ENCODE measurements at places on chromosomes 2 and 18. TPM values are rescaled to one million over a fixed set of nuclear protein-coding genes. Genes with fewer than 3 reads are reported as not detected.

DNA sequence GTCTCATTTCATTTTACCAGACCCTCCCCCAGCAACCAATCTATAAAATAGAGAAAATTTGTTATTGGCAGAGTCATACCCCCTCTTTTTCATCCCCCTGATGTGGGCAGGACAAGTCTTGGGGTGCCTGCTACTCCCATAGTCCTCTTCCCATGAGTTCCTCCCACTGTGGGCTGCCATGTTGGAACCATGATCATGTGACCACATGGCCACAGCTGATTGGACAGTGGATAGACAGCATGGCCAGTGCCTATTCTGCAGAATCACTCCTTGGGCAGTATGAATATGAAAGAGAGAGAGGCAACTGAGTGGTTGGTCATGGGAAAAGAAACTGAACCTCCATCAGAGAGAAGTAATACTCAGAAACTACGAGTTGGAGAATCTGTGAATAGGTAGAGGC lies 84.9 kb downstream of the PDCL3 start:
- H3K27me3 ChIP-seq = no peaks in the 10 kb centered on the region
- no peaks in the 10 kb centered on the region for H3K36me3 ChIP-seq
- H3K4me1 ChIP-seq = no peaks in the 10 kb centered on the region
- no peak for DNase-seq
- H3K27ac ChIP-seq = no peak overlapping the region
- H3K4me3 ChIP-seq = no peak overlapping the region

GRCh38 chr2:148978706-148979105 lies 59.8 kb upstream of the LYPD6B start:
- no peak overlapping the region for H3K27ac ChIP-seq
- H3K4me1 ChIP-seq = peaks cover 13% of the 10 kb centered on the region
- H3K4me3 ChIP-seq = no peak overlapping the region
- H3K27me3 ChIP-seq = no peaks in the 10 kb centered on the region
- no peak for DNase-seq

GRCh38 chr2:151761687-151762086 lies 27.4 kb upstream of the NEB start:
- no peak overlapping the region for H3K4me3 ChIP-seq
- H3K27me3 ChIP-seq = no peaks in the 10 kb centered on the region
- no peak for DNase-seq
- H3K36me3 ChIP-seq = no peaks in the 10 kb centered on the region
- H3K27ac ChIP-seq = no peak overlapping the region
- H3K4me1 ChIP-seq = no peaks in the 10 kb centered on the region

GRCh38 chr2:105454801-105455485 lies 56.1 kb upstream of the FHL2 start:
- peaks cover 18% of the 10 kb centered on the region for H3K4me1 ChIP-seq
- peak; percentile 61 for DNase-seq
- H3K4me3 ChIP-seq = no peak overlapping the region
- peak overlapping the region; percentile 89 for H3K27ac ChIP-seq

- no peak overlapping the region for H3K4me3 ChIP-seq
- no peak for DNase-seq
- H3K4me1 ChIP-seq = peaks cover 9% of the 10 kb centered on the region
These were observed 31.5 kb downstream of the RTP5 start for GRCh38 chr2:241901018-241901380.

DNA sequence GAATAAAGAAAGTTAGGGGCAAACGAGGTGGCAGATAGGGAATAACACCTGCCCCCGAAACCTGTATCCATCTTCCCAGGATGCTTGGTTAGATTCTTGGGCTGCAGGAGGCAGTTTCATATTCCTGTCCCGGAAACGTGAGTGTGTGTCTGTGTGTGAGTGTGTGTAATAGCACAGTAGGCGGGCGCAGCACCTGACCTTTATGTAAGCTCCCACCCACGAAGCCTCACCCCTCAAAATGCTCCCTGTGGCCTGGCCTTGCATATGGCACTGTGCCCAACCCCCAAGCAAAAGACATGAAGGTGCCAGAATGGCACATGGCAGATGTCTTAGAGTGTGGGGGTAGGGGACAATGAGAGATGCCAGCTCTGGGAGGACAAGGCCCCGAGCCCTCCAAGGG lies 48.9 kb downstream of the EFR3B start:
- no peak overlapping the region for H3K4me3 ChIP-seq
- no peaks in the 10 kb centered on the region for H3K27me3 ChIP-seq
- no peak for DNase-seq
- no peak overlapping the region for H3K27ac ChIP-seq
- no peaks in the 10 kb centered on the region for H3K36me3 ChIP-seq
- no peaks in the 10 kb centered on the region for H3K4me1 ChIP-seq

DNA sequence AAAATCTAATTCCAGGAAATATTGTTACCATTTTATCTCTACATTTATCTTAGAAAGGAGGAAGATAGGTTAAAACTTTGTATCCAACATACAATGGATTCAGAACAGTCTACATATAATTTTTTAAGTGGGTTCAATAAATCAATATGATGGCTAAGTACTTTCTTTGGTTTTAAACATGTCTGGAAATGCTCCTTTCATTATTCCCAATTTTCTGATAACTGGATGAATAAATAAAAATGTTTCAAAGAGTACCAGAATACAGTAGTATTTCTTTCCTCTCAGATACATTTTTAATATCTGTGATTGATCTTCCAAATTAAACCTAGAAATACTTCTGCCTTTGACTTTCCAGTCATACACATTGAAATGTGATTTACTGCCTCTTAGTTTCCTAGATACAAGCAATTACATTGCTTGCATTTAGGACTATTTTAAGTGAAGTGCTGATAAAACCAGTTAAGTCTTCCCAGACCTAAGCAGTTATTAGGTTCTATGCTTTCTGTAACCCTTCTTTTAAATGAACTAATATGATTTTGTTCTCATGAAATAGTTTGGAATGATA lies 283.5 kb downstream of the CCDC178 start:
- no peaks in the 10 kb centered on the region for H3K4me1 ChIP-seq
- H3K27me3 ChIP-seq = no peaks in the 10 kb centered on the region
- H3K36me3 ChIP-seq = no peaks in the 10 kb centered on the region
- no peak overlapping the region for H3K4me3 ChIP-seq
- no peak overlapping the region for H3K27ac ChIP-seq

- H3K27me3 ChIP-seq = no peaks in the 10 kb centered on the region
- no peak for DNase-seq
- no peak overlapping the region for H3K27ac ChIP-seq
These were observed 81.8 kb downstream of the PTPN4 start for GRCh38 chr2:119841550-119841949.

- H3K4me3 ChIP-seq = no peak overlapping the region
- H3K4me1 ChIP-seq = no peaks in the 10 kb centered on the region
- H3K36me3 ChIP-seq = no peaks in the 10 kb centered on the region
- no peaks in the 10 kb centered on the region for H3K27me3 ChIP-seq
These were observed 154.4 kb upstream of the SERTAD2 start for GRCh38 chr2:64808092-64808491.

DNA sequence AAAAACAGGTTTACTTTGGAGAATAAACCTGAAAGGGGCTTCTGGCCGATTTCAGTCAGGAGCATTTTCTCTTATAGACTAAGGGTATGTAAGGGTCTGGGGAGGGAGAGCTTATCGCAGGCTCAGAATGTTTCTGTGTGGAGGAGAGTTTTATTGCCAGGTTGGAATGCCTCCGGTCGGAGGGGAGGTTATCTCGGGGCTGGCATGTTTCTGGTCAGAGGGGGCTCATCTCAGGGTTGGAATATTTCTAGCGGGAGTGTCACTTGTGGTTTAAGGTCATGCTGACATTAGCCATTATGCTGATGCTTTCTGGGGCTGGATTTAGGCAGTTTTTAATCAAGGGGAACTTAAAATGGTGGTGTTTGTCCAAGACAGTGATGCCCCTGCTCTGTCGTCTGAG lies 333.6 kb downstream of the METTL4 start:
- no peak for DNase-seq
- no peaks in the 10 kb centered on the region for H3K27me3 ChIP-seq
- no peak overlapping the region for H3K27ac ChIP-seq
- H3K36me3 ChIP-seq = no peaks in the 10 kb centered on the region
- peaks cover 21% of the 10 kb centered on the region for H3K4me1 ChIP-seq
- no peak overlapping the region for H3K4me3 ChIP-seq

DNA sequence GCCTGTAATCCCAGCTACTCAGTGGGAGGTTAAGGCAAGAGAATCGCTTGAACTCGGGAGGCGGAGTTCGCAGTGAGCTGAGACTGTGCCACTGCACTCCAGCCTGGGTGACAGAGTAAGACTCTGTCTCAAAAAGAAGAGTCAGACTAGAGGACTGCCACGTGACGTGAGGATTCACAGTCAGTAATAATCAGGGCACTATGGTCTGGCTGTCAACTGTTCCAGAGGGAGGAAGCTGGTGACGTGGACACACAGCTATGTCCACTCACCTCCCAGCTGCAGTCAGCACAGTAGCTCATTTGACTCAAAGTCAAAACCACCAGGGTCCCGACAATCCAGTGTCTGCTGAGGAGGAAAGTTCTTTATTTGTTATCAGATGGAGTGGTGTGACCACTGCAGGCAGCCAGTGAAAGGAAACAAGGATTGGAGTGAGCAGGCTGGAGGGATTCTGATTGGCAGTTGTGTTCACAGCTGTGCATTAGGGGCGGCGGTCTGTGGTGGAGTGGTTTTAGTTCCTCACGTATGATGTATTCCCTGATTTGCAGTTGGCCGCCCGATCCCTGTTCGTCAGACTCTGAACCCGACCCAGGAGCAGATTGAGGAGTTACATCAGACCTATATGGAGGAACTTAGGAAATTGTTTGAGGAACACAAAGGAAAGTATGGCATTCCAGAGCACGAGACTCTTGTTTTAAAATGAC lies 37.9 kb downstream of the MOGAT1 start:
- no peak overlapping the region for H3K4me3 ChIP-seq
- DNase-seq = peak; percentile 71
- H3K36me3 ChIP-seq = no peaks in the 10 kb centered on the region
- no peaks in the 10 kb centered on the region for H3K27me3 ChIP-seq

GRCh38 chr18:27120246-27120645 lies 64.9 kb downstream of the CHST9 start:
- no peaks in the 10 kb centered on the region for H3K4me1 ChIP-seq
- DNase-seq = no peak
- no peaks in the 10 kb centered on the region for H3K36me3 ChIP-seq
- no peak overlapping the region for H3K27ac ChIP-seq
- H3K27me3 ChIP-seq = no peaks in the 10 kb centered on the region

- peak overlapping the region; percentile 87 for H3K27ac ChIP-seq
- peak; percentile 66 for DNase-seq
- H3K4me3 ChIP-seq = no peak overlapping the region
- H3K27me3 ChIP-seq = no peaks in the 10 kb centered on the region
- H3K4me1 ChIP-seq = peaks cover 4% of the 10 kb centered on the region
- H3K36me3 ChIP-seq = no peaks in the 10 kb centered on the region
These were observed 18.7 kb downstream of the ORC2 start for GRCh38 chr2:200944467-200945394.

- no peaks in the 10 kb centered on the region for H3K36me3 ChIP-seq
- no peaks in the 10 kb centered on the region for H3K4me1 ChIP-seq
- H3K27me3 ChIP-seq = no peaks in the 10 kb centered on the region
- no peak overlapping the region for H3K4me3 ChIP-seq
- peak overlapping the region; percentile 82 for H3K27ac ChIP-seq
- DNase-seq = peak; percentile 81
These were observed 70.9 kb upstream of the ST6GAL2 start for GRCh38 chr2:106956879-106957278.

DNA sequence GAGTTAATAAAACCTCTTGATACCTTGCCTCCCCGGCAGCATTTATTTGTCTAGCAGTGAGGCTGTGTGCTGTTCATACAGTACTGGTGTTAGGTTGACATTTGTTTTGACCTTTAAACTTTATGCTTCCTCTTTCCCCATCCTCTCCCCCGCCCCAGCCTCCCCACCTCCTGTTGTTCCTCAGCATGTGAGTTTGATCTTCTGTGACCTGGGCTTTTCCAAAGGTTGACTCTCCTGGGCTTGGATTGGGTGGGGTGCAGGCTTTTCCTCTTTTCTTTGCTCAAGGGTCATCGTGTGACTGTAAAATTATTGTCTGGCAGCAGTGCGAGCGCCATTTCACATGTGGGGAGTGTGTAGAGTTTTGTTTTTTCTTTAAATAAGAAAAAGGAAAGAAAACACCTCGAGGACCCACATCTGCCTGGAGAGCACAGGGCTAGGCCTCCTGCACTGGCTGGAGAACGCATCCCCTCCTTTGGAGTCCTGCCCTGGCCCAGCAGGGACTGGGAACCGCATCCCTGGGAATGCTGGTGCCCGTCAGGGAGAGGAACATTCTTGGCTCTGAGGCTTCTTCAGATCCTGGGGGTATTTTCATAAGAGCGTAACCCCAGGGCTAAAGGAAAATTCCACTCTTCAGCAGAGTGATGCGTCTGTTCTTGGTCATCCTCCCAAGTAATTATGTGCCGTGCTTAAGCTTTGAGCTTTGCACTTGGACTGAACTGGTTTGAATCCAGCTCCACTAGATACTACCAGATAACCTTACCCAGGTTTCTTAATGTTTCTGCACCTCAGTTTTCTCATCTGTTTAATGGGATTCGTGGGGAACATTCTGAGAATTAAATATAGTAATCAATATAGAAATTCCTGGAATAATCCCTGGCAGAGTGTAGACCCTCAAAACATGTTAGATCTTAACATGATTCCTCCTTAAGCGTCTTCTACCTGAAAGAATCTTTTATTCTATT lies 91.5 kb downstream of the SETBP1 start:
- no peaks in the 10 kb centered on the region for H3K36me3 ChIP-seq
- no peak overlapping the region for H3K4me3 ChIP-seq
- no peaks in the 10 kb centered on the region for H3K27me3 ChIP-seq
- H3K4me1 ChIP-seq = peaks cover 31% of the 10 kb centered on the region
- DNase-seq = peak; percentile 28

DNA sequence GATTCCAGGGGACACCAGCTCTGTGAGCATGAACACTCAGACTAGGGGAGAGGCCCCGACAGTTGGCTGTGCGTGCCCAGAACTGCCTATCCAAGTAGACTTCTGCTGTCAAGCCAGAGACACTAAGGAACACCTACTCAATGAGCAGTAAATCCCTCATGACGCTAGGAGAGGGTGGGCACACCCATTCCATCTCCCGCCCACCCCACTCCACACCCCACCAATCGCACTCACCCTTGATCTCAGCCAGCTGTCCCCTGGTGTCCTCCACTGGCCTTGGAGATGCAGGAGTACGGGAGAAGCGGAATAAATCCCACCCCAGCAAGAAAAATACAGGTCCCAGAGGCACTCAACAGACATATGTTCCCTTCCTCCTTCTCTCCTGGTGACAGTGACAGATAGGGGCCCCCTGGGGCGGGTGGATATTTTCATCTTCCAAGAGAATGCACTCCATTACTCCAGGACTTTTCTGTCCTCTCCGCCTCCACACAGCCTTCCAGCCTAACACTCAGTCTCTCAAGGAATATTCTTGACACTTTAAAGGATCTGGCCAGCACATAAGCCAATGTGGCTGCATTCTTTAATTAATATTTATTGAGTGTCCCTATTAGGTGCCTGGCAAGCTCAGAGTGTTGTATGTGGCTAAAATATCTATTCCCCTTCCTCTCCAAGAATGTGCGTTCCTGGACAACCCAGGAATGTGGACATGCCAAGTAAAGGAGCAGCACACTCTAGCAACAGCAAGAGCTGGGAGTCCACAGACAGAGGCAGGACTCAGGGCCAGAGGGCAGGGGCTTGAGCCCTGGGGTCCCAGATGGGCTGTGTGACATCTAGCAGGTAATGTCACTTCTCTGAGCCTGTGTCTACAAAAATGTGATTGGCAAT lies 13.1 kb upstream of the SMAD7 start:
- no peaks in the 10 kb centered on the region for H3K36me3 ChIP-seq
- peaks cover 12% of the 10 kb centered on the region for H3K4me1 ChIP-seq
- H3K27ac ChIP-seq = no peak overlapping the region

Gene ANO7
- total RNA-seq = 1.00 TPM

Gene LRRC30
- not detected for total RNA-seq

Gene RBKS
- 5.5 TPM for total RNA-seq

Gene ALK
- 0.27 TPM for total RNA-seq

Gene UGT1A5
- not detected for total RNA-seq

Gene COL3A1
- total RNA-seq = 8,329 TPM

Gene CDH2
- 132 TPM for total RNA-seq

Data from hepatocyte (in vitro differentiated cells).